ENCODE measurements at places on chromosomes 13 and 19.

GRCh38 chr19:2577722-2578335, 101.9 kb downstream of the GADD45B start:
- DNase-seq: no peak

DNA sequence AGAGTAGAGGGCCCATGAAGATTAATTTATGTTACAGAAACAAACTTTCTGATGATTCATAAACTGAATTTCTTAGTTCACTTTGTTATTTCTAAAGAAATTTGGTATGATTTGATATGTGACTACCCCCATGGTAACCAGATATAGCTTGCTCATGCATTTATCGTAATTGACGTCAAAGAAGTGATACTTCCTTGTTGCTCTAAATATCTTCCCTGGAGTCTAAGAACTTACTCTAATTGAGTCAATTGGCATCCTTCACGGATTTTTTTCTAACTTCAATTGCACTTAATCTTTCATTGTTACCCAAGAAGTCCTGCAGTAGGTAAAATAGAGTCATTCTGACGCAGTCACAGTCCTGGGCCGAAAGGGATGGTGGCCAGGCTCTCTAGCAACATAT, 240.9 kb downstream of the GPC5 start:
- DNase-seq: no peak

DNA sequence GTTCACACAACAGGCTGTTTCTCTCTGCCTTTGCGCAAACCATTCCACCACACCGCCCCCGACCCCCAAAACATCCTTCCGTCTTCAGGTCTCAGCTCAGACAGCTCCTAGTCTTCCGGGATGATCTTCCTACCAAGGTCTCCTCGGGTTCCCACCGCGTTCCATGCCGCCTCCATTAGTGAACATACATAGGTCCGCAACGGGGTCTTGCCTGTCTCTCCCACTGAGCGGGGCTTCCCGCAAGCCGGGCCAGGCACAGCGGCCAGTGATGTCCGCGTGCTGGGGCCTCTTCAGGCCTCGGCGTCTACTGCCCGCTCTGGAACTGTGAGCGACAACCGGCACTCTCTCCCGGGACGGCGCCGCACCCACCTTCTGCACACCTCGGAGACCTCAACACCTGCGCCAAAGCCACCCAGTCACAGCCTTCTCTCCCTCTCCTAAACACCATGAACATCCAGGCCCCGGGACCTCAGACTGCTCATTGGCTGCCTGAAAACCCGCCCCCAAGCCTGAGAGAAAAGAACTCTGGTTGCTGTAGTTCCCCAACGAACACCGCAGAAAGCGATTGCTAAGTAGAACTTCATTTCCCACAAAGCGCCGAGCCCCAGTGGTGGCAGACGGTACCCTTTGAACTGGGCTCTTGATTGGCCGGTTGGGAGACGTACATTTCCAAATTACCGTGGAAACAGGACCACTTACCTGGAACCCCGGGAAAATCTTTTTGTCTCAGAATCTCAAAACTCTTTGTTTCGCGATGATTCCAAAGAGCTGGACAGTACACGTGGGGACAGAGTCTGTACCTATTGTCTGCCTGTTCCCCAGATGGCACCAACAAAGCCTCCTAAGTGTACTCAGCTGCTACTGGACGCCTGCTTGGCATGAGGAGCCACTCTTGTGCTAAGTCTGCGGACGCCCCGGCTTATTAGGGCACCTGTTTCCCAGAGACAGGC, 9.5 kb downstream of the DYRK1B start:
- no peak for DNase-seq

DNA sequence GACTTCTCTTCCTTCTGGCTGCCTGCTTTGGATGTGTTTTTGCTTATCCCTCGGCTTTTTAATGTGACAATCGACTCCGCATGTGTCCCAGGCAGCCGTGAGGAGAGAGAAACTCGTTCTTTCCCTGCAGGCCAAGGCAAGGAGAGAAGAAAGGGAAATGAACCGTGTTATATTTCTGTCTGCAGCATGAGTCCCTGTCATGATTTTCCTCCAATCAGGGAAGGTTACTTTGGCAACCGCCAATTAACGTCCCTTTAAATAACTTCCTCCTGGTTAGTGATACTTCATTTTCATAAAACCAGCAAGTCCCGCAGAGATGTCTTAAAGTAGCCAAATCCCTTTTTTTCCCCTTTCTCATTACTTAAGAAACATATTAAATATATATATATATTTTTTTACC, 42.6 kb downstream of the RFC3 start:
- DNase-seq: no peak

DNA sequence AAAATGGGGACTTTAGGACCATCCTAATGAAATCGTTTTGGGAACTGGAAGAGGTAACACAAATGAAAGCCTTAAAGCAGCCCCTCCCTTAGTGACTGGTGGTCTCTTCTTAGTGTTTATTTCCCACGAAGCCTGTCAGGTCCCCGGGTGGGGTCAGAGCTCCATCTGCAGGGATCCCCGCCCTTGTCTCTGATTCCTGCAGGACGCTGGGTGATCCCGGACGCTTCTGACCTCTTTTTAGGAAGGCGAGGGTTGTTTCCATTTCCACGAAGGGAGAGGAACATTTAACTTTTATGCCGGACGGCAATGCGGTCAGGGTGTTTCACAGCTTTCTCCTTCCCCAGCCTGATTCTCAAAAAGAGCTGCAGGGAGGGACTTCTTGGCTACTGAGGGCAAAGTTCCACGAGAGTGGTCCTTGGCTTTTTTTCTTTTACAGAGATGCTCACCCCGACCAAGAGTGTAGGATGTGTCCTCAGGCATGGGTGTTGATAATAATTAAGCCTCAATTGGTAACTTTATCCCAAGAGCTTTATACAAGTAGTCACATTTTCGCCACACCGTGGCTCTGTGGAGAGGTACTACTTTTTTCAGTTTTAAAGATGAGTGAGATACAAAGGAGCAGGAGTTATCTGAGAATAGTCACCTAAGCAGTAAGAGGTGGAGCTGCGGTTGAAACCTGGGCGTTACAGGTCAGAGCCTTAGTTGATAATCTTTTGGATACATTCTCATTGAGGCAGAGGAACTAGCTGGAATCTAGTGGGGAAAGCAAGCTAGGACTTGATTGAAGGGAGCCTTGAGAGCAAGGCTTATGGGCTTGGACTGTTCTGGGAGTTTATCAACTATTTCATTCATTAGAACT, 813 bp downstream of the ZNF284 start:
- peak; percentile 30 for DNase-seq

DNA sequence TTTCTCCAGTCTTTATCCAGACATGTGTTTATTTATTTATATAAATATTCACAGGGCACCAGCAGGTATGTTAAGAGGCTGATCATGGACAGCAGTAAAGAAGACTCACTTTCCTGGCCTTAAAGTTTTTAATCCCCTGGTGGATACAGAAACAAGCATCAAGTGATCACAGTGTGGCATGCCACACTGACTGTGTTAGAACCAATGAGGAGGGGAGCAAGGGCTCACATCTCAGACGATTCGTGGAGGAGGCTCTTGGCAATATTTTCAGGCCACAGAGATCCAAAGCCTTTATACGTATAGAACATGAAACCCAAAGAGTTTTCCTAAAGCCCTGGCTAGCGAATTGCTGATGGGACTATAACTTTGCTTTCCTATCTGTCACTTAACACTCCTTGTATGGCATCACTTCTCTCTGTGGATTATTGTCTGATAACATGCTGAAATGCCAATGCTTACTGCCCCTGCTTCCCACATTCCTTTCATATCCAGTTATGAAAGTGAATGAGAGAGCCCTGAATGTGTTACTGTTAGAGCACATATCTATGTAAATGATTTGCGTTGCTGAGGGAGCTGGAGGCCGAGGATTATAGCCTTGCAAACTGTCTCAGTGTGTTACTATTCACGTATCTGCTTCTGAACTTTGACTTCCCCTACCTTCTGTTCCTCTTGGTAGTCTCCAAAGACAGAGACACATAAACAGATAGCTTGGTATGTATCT, 37.6 kb downstream of the POLR1D start:
- DNase-seq: no peak

GRCh38 chr19:38537071-38537936, 80.4 kb downstream of the MAP4K1 start:
- DNase-seq: no peak

DNA sequence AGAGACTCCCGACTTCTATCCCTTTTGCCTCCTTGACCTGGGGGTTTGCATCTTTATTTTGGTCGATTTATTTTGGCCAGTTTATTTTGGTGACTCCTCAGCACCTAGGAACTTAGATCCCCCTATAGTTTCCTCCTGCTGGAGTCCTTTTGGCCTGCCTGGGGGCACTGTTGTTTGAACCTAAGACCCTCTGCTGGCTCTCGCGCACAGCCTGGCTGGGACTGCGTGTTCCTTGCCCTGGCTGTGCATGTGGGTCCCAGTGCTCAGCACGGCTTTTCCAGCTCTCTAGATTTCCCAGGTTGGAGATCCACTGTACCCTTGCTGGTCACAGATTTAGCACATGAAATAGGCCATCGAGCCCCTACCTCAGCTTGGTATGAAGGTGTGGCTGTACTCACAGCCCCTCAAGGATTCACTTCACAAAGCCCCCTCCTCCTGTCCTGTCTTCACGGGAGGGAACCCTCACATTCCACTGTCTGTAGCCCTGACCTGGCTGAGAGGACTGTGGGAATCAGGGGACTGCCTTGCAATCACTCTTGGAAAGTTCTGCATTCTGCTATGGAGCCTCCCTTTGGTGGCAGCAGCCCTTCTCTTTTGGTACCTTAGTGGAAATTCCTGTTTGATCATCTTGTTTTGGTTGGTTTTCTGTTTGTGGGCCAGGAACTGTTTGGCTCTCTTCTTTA, 8.3 kb downstream of the UBAC2 start:
- DNase-seq: no peak

DNA sequence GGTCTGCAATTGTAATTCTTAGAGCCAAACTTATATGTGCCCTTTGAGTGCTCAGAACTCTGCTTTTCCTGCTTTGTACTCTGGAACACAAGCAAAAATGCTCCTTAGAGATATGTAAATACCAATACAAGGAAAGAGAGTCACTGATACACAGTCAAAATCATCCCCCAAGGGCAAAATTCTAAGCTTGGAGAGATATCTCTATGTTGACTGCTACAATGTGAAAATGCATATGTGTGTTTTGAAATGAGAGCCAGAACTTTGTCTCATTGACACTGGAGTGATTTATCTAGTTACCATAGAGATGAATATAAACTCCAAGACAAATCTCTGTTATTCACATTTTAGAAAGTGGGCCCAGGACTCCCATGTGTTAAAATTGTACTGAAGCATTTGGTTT, 494.8 kb upstream of the SLITRK1 start:
- no peak for DNase-seq

- no peak for DNase-seq
Observed at GRCh38 chr13:48731957-48732569, 78.3 kb downstream of the CYSLTR2 start.

DNA sequence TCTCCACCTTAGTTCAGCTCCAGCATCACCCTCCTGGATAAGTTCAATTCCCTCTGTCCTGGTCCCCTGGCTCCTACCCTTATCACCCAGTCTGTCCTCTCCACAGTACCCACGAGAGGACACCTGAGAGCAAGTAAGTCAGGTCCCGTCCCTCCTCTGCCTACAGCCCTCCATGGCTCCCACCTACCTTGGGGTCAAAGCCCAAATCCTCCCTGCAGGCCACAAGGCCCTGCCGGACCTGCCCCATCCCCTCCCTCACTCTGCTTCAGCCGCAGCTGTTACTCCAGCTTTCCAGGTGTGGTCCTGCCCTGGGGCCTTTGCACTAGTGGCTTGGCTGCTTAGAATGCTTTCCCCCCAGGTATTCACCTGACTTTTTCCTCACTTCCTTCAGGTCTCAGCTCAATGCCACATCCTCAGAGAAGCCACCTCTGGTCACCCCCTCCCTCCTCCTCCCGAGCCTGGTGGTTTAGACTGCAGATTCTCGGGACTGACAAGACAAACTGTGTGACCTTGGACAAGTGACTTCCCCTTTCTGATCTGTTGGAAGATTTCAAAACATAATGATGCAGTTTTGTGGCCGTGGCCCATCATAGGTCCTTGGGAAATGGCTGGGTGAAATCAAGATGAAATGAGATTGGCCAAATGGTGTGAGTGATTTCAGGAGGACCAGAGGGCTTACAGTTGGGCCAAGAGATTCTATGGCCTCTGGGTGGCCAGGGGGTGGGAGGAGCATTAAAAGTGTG, 3.6 kb downstream of the TUBB4A start:
- DNase-seq: no peak

GRCh38 chr19:28065026-28065425, 1147.9 kb downstream of the UQCRFS1 start:
- peak; percentile 71 for DNase-seq

- no peak for DNase-seq
Observed at GRCh38 chr13:20565115-20565736, 1.7 kb upstream of the IFT88 start.

DNA sequence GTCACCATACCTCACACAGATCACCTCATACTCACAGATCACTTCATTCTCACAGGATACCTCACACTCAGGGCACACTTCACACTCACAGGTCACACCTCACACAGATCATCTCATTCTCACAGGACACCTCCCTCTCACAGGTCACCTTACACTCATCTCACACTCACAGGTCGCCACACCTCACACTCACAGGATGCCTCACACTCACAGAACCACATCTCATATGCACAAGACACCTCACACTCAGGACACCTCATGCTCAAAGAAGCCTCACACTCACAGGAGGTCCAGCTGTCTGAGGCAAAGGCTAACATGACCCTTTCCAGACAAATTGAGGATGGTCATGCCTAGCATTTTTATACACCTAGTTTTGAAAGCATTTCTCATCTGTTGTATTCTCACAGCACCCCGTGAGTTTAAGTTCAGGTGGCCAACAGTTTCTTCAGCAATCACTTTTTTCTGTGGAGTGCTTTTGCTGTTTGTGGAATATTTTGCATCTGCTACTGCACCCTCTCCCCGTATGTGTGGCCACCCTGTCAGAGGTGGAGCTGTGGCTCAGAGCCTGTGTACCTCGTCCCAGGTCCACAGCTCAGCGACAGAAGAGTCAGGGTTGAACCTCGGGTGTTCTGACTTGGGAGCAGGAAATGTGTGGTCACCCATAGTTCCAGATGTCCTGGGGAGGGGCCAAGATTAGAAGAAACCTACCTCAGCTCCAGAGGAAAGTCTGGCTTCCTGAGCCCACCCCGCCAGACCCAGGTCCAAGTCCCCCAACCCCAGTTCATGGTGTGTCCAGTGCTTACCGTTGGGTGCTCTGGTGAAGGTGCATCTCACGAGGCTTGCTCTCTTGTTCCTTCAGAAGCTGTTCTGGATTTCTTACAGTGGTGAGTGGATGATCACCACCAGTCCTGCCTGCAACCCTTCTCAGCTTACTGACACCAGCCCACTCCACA, 7.6 kb downstream of the F7 start:
- no peak for DNase-seq

DNA sequence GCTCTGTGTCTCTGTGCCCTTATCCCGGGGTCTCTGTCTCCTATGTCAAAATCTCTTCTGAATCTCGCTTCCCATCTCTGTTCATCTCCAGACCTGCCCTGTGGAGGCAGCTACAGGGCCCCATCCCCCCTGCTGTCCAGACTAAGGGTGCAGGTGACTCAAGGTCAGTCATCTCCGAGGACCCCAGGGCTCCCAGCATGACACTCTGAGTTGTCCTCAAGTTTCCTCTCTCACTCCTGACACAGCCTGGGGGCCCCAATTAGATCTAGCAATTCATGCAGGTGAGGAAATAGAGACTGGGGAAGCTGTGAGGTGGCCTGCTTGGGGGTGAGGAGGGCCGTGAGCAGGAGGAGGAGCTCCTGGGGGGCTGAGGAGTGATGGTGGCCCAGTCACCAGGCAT, 2.1 kb upstream of the CNFN start:
- no peak for DNase-seq

- no peak for DNase-seq
Observed at GRCh38 chr19:18494267-18494607, 27.6 kb downstream of the ELL start.
